ENCODE measurements at places on chromosomes 13 and 19.
A peak's percentile ranks its signal among the peaks of the same experiment; 100 is the strongest.

- DNase-seq: peak; percentile 80
Observed at GRCh38 chr19:52938761-52939160, 15.5 kb upstream of the ZNF888 start.

GRCh38 chr13:111946214-111946613 is 120.7 kb upstream of the SOX1 start:
- no peak for DNase-seq

GRCh38 chr13:37576601-37577000 is 22.0 kb downstream of the POSTN start:
- DNase-seq: no peak

GRCh38 chr13:111161601-111162600 is 46.8 kb downstream of the ARHGEF7 start:
- no peak for DNase-seq

DNA sequence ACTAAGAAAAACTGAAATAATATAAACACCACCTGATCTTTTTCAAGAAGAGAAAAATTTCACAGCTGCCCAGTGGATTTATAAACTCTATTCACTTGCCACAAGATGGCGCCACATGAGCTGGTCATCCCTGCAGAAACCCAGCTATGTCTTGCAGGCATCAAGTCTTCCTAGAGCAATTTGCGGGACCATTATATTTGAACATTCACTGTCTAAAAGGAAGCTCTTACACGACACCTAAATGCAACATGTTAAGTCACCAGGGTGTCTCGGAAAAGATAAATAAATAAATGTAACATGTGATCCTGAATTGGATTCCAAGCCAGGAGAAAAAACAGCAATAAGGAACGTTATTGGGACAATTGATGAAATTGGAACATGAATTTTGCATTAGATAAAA is 20.3 kb upstream of the AKT2 start:
- peak; percentile 71 for DNase-seq

GRCh38 chr13:31119966-31120700 is 41.6 kb downstream of the HSPH1 start:
- no peak for DNase-seq

- DNase-seq: no peak
Observed at GRCh38 chr19:53906211-53907192, 2.6 kb upstream of the CACNG7 start.

GRCh38 chr19:21576481-21576880 is 71.1 kb downstream of the ZNF429 start:
- DNase-seq: no peak

DNA sequence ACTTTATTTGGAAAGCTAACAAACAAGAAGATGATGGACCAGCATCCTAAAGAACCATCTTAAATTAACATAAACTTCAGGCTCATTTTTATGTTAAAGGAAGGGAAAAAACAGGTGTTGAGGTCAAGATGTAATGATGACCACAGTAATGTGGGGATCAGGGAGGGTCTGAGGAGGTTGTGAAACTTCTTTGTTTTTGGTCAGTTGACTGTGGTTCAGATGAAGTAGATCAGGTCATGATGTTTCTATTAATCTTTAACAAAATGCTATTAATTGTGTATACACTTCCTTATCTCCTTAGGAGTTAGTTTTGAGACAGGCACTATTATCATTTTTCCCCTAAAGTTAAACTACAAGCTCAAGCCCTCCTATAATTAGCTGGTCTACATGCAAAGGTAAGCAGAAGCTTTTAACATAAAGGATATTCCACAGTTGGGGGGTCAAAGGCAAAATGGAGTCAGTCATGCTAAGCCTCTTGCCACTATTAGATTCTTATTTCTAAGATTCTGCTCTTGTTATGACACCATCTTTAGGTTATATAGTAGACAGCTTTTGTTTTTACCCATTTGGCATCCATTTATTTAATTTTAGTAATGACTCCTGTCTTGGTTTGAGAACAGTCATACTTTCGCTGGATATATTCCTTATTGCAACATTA is 800.1 kb upstream of the PCDH9 start:
- DNase-seq: no peak

DNA sequence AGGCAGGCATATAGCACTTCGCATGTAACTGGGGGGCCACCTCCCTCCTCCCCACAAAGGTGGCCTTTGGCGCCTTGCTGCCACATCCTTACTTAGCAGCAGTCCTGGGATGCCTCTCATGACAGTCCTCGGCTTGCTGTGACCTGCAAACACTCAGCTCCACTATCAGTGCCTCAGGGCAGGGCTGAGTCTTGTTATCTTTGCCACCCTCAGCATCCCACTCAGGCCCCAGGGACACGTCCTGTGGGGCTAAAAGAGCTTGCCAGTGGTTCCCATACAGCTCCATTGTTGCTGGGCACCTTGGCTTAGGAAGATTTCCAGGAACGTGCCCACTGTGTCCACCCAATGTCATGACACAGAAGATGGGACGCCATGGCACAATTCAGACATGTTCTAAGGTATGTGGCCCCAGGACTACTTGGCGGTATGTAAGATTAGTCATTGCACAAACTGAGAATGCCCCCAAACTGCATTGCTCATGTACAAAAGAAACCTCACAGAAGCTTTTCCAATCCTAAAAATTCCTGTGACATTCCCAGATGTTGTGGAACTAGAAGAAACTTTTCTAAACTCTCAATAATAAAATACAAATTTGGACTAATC is 16.3 kb downstream of the DOCK9 start:
- no peak for DNase-seq

DNA sequence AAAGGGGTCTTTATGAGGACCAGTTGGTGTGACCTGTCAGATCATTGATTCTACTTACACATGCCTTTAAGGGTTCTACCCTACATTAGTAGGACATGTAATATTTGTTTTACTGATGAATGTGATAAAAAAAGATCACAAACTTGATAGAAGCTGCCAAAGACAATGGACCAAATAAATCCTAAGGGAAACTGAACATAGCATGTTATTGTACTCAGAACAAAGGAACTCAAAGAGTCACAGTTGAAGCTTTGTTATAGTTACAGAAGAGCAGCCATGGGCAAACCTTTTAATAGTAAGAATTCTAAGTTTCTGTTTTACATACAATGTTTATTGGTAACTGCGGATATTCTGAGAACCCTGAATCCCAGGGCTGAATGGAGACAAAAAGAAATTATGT is 780.1 kb downstream of the SLITRK6 start:
- no peak for DNase-seq

DNA sequence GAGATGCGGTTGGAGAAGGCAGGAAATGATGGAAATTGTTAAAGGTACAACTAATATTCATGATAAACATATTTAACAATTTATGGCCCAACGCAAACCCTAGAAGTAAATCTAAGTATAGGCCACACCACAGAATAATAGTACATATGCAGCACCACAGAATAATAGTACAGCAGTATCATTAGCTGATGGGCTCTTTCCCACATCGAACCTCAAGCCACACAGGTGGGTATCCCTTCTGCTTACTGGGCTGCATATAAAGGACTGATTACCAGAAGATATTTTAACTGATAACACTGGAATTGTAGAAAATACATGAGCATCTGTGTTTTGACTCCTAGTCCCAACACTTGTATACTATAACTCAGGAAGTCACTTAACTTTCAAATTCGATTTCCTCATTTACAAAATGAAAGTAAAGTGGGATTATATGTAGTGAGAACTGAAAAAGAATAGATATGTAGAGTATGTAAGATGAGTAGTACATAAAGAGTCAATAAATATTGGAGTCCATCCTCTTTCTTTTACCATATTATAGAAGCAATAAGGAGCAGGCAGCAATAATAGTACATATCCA is 91.5 kb downstream of the TSC22D1 start:
- DNase-seq: no peak

DNA sequence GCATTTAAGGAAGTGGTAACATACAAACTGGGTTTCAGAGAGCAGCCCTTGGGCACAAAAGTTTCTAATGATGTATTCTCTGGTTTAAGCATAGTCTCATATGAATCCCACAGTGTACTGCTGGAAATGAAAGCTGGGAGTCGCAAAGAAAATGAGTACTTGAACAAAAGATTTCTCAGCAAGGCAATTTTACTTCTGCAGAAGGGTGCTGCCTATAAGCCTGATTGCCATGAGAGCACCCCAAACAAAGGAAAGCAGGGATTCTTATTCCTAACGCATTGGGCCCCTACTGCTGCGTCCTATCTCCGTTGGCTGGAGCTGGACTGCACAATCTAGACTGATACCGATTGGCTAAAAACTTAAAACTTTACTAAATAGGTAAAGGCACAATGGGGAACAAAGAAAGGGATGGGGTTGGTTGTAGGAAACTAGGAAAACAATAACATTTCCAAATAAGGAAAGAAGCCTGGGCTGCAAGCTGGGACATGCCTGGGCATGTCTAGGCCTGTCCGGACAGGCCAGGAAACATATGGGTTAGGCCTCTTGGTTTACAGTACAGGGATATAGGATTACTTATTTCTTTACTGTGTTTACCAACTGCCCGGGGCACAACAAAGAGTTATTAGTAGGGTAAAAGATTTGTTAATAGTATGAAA is 27.4 kb upstream of the VN1R4 start:
- DNase-seq: no peak

DNA sequence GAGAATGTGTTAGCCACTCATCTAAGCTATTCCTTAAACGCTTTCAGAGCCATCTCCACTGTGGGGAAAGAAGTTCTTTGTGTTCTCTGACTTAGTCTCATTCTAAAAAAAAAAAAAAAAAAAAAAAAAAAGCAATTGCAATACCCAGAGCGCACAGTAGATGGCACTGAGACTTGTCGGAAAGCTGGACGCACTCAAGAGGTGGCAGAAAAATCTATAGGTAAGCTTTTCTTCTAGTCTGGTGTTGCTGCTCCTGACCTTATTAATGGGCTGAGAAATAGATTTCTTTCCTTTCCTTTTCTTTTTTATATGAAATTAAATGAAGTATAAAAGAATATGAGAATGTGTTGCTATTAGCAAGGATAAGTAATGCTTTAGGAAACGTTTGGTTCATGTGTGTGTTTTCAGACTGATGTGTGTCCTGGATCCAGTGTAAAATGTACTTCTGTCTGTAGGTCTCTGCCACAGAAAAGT is 4.7 kb upstream of the GJB2 start:
- no peak for DNase-seq

DNA sequence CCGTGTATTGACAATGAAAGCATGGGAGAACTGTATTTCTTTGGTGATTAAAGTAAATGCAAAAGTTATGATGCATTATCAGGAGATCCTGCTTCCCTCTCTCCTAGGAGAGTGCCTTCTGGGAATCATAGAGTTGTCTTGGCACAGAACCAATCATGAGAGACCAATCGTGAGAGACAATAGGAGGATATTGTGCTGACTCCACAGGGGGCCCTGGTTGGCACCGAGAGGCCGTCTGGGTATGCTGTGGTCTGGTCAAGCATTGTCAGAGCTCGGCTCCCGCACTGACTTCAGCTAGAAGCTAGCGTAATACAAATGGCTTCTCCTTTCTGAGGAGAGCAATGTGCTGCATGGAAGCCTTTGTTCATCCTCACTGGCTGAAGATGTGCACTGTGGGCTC is 131.5 kb upstream of the GJB6 start:
- DNase-seq: no peak

GRCh38 chr13:105338006-105338405 is 1197.5 kb downstream of the EFNB2 start:
- DNase-seq: no peak

DNA sequence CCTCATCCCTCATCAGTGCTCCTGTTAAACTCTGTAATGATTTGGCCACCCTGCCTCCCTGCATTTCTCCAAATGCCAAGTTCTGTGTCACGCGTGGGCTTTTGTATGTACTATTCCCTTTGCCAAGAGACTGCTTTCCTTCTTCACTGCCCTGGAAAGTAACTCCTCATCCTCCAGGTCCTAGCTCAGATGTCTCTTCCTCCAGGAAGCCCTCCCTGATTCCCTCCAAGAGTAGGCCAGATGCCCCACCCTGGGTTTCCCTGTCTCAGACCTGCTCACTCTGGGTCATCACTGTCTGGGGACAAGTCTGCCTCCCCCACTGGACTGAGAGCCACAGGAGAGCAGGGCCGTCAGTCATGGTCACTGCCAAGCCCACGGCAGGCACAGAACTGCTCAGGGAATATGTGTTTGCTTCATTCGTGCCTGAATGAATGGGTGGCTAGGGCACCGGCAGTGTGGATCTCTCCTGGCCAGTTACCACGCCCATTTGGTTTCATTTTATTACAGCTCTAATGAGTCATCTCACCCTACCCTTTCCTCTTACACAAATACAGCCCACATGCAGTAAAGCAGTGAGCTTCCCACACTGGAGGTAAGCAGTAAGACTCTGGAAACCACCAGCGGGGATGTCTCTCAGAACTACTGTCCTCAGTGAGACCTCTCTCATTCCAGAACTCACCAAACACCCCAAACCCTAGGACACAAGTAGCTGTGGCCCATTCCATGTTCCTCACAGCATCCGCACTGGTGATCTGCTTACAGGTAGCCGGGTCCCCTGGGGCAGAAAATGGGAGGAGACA is 12.1 kb upstream of the GPR4 start:
- no peak for DNase-seq

DNA sequence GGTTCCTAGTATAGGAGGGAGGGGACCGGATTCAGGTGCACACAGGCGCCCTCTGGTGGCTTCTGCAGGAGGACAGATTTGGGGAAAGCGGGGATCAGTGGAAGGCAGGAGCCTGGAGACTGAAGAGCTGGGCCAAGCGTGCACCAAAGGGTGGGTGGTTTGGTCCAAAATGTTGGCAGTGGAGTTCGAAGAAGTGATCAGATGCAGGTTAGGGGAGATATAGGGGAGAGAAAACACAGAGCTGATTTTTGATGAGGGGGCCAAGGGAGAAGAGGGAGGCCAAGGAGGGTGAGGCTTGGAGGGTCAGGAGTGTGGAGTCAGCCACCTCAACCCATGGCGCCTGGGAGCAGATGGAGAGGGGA is 6.8 kb upstream of the CARM1 start:
- peak; percentile 22 for DNase-seq

GRCh38 chr13:78169386-78169785 is 250.8 kb upstream of the EDNRB start:
- no peak for DNase-seq

DNA sequence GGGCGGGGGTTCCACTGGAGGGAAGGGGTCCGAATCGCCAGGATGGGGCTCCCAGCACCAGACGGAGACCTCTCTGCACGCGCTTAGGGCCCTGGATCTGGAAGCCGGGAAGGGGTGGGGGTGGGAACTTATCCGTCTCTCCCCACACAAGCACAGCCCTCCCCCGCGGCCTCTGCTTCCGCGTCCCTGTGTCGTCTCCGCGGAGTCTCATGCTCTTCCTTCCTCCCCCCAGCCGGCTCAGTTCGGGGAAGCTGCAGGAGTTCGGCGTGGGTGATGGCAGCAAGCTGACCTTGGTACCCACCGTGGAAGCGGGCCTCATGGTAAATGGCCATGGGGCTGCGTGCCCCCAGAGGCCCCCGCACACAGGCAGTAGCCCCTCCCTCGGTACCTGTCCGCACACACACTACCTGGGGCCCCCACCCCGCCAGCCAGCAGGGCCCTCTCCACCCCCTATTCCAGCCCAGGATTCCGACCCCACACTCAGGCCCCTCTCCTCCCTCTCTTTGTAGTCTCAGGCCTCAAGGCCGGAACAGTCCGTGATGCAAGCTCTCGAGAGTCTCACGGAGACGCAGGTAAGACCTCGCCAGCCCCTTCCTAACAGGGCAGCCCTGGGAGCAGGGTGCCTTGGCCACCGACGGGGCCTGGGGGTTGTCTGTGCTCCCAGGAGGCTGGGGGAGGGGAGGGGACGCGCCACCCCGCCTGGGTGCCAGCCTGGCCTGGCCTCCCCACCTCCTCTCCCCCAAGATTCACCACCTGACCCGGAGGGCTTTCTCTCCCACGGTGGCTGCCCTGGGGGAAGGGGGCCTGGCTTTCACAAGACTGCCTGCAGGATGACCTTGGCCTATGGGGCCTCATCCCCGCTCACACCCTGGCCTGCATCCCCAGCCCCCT is 3.2 kb downstream of the MIDN start:
- DNase-seq: no peak

All from LNCaP clone FGC (cell line).